ENCODE measurements at places on chromosomes 7 and 10.

DNA sequence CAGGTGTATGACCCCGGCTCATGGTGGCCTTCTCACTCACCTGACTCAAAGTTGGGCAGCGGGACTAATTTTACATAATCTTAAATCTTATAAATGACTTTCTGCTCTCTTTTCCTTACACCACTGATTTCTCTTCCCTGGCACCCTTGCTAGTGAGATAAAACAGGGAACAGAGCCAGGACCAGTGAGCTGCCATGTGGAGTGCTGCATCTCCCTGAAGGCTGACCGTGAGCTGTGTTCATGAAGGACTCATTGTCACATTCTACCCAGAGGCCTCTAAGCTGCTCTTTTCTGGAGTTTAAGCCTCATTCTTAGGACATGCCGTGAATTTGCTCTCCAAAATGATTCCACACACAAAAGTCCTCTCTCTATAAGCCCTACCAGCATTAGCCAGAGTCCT lies 762.3 kb downstream of the AUTS2 start:
- no peak for DNase-seq

GRCh38 chr7:45680776-45681175 lies 106.6 kb downstream of the ADCY1 start:
- no peak for DNase-seq

GRCh38 chr10:103280506-103280905 lies 3.6 kb downstream of the INA start:
- DNase-seq, result no peak

GRCh38 chr7:46360811-46361210 lies 439.7 kb upstream of the IGFBP3 start:
- peak; percentile 24 for DNase-seq

DNA sequence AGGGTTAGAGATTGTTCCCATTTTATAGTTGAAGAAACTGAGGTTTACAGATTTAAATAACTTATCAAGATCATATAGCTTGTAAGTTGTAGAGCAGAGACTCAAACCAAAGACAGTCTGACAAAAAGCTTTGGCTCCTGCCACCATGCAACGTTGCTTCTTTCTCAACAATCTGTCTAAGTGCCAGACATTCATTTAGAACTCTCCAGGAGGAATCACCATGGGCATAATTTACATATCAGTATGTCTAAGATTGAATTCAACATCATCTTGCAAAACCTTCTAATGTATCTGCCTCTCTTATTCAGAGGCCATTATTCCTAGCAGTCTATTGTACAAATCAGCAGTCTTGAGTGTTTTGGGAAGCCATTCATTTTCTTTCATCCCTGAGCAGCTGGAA lies 163.5 kb upstream of the PLXDC2 start:
- no peak for DNase-seq

DNA sequence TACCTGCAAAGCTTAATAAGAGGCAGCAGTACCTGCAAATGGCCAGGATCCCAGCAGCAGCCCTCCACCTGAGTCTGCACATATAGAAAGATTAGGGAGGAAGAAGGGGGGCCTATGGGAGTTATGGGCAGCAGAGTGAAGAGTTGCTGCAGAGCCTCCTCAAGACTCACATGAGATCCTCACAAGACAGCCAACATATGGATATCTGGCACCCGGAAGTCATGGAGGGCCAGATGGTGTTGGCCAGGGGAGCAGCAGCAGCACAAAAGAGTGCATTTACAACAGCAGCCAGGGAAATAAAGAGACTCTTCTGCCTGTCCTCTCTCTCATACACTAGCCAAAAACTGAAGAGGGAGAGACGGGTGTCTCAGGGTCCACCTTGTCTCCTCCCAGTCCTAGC lies 4.0 kb upstream of the TAS2R40 start:
- DNase-seq, result no peak

- DNase-seq, result no peak
Measured at GRCh38 chr7:82528577-82529310, 85.2 kb upstream of the CACNA2D1 start.
